NCI-H1048 (cell line): ENCODE measurements at places on chromosomes 11 and 22.

DNA sequence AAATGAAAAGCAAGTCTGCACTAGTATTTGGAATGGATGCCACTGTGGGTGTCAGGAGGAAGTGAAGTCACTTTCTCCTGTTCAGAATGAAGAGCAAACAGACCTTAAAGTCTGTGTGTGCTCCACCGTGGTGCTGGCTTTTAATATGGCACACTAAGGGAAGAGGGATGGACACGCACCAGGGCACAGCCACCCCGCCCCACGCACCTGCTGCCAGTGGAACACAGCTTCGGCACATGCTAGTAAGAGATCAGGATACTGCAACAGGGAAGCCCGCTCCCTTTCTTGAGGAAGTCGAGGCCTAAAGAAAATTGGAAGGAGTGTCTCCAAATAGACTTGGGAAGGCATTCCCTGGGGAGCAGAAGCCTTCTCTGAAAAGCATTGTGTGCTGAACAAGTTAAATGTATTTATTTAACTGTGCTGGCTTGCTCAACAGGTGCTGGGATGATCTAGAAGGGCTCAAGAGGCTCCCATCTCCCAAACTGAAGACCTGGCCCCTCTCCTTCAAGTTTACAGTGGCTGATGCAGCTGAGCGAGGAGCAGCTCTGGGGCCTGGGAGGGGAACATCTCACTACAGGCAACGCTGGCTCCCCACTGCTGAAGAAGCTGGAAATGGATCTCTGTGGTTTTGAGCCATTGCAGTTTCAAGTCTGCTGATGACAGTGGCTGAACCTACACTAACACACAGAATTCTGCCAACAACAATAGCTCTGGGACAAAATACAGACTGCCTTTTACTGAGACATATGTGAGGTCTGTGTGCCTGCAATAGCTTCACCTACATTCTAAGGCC lies 504.6 kb upstream of the B3GAT1 start:
- no peak for DNase-seq

- no peak for DNase-seq
Observed at GRCh38 chr11:132208477-132209055, 838.2 kb downstream of the NTM start.

DNA sequence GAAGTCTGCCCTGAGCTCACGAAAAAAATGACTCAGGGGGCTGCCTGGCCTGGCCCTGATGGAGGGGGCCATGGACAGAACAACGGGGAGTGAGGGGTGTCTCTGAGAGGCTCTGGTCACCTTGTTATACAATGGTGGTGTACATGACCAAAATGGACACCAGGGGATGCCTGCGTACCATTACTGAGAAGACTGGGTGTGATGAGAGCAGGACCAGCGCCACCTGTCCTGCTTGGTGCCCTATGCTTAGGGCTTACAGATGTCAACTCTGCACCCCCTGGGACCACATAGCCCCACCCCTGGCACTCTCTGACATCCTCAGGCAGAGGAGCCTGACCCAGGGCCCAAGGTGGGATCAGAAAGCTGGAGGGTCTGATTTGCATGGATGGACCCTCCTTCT lies 104.8 kb downstream of the ZNF280B start:
- DNase-seq, result no peak

DNA sequence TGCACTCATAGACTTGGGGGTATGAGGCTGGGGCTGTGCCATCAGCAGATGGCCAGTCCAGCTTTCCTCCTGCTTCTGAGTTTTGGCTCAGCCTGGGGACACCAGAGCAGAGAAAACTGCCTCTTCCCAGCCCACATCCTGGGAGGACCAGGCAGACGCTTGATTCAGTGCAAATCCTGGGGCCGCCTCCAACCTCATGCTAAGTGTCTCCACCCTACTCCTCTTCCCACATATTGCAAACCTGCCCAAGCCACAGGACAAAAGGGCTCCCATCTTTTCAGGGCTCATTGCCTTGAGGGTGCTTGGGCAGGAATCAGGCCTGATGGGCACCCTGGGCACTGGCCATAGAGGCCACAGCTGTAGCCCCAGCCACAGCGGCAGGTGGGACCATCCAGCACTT lies 79.7 kb upstream of the SHANK2 start:
- no peak for DNase-seq

DNA sequence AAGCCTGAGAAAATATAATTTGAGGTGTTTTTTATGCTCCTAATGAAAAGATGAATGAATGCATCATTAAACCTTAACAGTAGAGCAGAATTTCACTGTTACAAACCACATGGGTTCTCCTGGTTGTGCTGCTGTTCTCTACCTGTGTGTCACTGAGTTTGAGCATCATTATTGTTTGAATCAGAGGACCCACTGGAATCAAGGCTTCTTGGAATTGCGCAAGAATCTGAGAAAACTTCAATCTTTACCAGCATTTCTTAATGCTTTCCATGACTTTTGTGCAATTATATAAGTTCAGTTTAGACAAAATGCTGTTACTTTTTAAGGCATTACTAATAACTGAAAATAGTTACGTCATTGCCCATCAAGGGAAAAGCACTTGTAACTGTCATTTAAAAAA lies 18.8 kb upstream of the RBX1 start:
- DNase-seq, result no peak

DNA sequence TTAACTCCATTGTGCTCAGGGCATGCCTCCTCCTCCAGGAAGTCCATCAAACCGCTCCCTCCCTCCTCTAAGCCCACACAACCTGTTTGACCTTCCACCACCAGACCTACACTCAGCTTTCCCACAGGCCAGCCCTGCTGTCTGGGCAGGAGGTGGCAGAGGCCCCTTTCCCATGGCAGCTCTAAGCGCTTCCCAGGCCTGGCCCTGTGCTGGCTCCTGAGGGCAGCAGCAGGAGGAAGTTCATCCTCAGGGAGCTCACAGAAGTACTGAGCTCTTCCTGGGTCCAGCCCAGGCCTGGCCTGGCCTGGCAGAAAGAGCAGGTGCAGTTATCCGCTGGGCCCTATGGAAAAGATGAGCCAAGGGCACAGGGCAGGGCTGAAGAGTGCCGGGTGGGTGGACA lies 31.4 kb downstream of the ARAP1 start:
- DNase-seq, result no peak

DNA sequence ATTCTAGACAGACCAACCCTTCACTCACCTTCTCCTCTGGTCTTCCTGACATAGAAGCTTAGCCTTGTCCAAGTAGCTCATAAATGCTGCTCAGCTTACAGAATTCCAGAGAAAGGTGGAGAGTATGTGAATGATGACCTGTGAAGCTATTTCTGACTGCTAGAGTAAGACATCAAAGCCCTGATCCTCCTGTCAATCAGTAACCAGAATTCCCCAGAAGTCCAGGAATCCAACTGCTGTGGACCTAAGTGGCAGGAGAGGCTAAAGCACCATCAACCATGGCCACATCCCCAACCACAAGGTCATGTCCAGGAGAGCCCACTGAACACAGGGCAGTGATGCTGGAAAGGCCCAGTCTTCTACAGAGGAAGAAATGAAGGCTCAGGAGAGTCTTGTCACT lies 2.6 kb downstream of the OR51G2 start:
- DNase-seq, result no peak
